Subcutaneous adipose tissue (tissue), 4 donors: ENCODE measurements at places on chromosomes 6 and 20. TPM values are rescaled to one million over a fixed set of nuclear protein-coding genes. Genes with fewer than 3 reads are reported as not detected.

The PDYN gene
- total RNA-seq, result not detected

The ZSCAN23 gene
- total RNA-seq, result 1.7 TPM

The ANGPT4 gene
- total RNA-seq, result 2.3 TPM

The VSX1 gene
- total RNA-seq, result not detected

The STMN3 gene
- total RNA-seq, result 4.5 TPM

The RAB44 gene
- 0.82 TPM for total RNA-seq

The GSTA2 gene
- not detected for total RNA-seq

The BPIFA1 gene
- total RNA-seq, result not detected

The PERP gene
- total RNA-seq, result 31.6 TPM

The CEP57L1 gene
- total RNA-seq, result 30.1 TPM

The FAM83C gene
- not detected for total RNA-seq

The WDR27 gene
- 35.9 TPM for total RNA-seq

The ANKRD66 gene
- total RNA-seq, result not detected

The WFDC12 gene
- total RNA-seq, result not detected

The ELOVL2 gene
- total RNA-seq, result 1.6 TPM

The DOK5 gene
- 2.4 TPM for total RNA-seq

The TFAP2D gene
- total RNA-seq, result not detected

The CLPSL1 gene
- total RNA-seq, result not detected

The PRICKLE4 gene
- 3.8 TPM for total RNA-seq

The WFDC2 gene
- total RNA-seq, result 2.6 TPM

The PROKR2 gene
- total RNA-seq, result not detected

The HEY2 gene
- 4.3 TPM for total RNA-seq

The ADGRB3 gene
- 1.6 TPM for total RNA-seq

The FUT9 gene
- total RNA-seq, result not detected

The DCDC2 gene
- total RNA-seq, result not detected

The ZC2HC1B gene
- total RNA-seq, result not detected

The C6orf47 gene
- total RNA-seq, result 12.9 TPM

The SPEF1 gene
- total RNA-seq, result not detected

The RXRB gene
- total RNA-seq, result 17.3 TPM

The SDCBP2 gene
- 3.5 TPM for total RNA-seq

The PSMB9 gene
- total RNA-seq, result 26.4 TPM

The ERVFRD-1 gene
- 0.17 TPM for total RNA-seq

The RHAG gene
- total RNA-seq, result not detected

The UBR2 gene
- 38.8 TPM for total RNA-seq

The TINAG gene
- total RNA-seq, result not detected
